ENCODE measurements at places on chromosomes 16 and 17.

- H3K4me1 ChIP-seq, result no peaks in the 10 kb centered on the region
- no peak overlapping the region for H3K4me3 ChIP-seq
- H3K36me3 ChIP-seq, result no peaks in the 10 kb centered on the region
- no peak for DNase-seq
- no peak overlapping the region for H3K27ac ChIP-seq
Measured at GRCh38 chr16:55475919-55476318, 3.1 kb upstream of the MMP2 start.

DNA sequence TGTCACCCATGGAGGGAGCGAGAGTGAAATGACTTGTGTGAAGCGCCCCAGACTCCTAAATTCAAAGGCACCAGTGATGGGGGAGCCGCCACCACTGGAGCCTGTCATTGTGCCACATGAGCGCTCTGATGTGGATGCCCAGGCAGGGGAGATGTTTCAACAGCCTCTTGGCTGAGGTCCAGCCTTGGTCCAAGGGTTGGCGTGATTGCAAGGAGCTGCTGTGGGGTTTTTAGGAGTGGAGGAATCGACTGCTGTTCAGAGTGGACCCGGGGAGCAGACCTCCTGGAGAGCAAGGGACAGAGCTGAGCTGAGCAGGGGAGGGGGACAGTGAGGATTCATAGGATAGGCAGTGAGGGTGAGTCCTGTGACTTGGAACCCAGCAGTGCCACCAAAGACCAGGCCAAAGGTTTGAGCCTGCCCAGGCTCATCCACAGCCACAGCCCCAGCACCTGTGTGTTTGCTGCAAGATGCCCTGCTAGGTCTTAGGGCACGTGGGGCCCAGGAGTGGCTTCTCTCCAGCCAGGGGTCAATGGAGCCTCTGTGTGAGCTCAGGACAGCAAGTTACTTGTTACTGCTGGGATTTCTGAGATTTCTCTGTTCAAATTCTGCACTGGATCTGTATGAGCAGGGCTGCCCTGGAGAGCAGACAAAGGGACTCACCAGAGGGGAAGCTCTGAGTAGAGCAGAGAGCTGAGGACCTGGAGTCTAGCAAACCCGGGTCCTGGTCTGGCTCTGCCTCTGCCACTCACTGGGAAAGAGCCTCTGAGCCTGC lies 20.3 kb downstream of the RHBDL3 start:
- no peak for DNase-seq
- H3K27ac ChIP-seq, result no peak overlapping the region
- peaks cover 10% of the 10 kb centered on the region for H3K4me1 ChIP-seq

- no peaks in the 10 kb centered on the region for H3K36me3 ChIP-seq
- H3K4me1 ChIP-seq, result peaks cover 5% of the 10 kb centered on the region
- H3K4me3 ChIP-seq, result no peak overlapping the region
- no peaks in the 10 kb centered on the region for H3K27me3 ChIP-seq
Measured at GRCh38 chr17:48352630-48353029, 77.4 kb downstream of the SKAP1 start.

DNA sequence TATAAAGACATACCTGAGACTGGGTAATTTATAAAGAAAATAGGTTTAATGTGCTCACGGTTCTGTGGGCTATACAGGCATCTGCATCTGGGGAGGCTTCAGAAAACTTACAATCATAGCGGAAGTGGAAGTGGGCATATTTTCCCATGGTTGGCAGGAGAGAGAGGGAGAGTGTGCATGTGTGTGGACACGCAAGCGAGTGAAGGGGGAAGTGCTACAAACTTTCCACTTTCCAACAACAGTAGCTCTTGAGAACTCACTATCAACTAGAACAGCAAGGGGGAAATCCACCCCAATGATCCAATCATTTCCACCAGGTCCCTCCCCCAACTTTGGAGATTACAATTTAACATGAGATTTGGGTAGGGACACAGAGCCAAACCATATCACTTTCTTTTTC lies 11.1 kb downstream of the TAOK1 start:
- peaks cover 11% of the 10 kb centered on the region for H3K4me1 ChIP-seq
- H3K4me3 ChIP-seq, result no peak overlapping the region
- peaks cover 8% of the 10 kb centered on the region for H3K36me3 ChIP-seq
